NCI-H1436 (cell line): ENCODE measurements at places on chromosomes 11 and 22.

- DNase-seq: no peak
Observed at GRCh38 chr11:65843811-65844210, 10.0 kb downstream of the SNX32 start.

DNA sequence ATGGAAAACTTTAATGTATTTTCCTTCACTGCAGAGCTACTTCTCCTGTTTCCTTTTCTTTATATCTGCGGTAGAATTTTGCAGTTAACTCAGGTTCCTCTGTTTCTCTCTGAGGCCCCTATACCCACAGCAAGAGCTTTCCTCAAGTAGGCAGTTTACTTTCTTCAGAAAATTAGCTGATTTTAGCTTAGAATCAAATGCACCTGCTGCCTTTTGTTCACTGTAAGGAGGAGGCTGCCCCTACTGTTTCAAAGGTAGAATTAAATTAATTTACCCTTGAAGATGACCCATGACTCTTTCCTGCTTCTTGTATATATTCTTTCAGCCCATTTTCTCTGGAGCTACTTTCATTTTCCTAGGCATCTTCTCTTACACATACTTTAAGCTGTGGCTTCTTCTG lies 68.7 kb upstream of the GDPD4 start:
- DNase-seq: no peak

DNA sequence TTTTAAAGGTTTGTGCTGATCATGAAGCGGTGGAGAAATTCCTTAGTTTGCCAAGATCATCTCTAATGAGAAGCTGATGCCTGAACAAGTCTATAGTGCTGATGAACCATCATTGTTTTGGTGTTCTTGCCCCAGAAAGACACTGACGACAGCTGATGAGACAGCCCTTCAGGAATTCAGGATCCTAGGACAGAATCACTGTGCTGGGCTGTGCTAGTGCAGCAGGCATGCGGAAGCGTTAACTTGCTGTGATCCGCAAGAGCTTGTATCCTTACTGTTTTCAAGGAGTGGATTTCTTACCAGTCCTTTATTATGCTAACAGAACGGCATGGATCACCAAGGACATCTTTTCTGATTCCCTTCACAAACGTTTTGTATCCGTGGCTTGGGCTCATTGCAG lies 104.1 kb downstream of the TBC1D22A start:
- no peak for DNase-seq

- DNase-seq: no peak
Observed at GRCh38 chr11:63537293-63538101, 889 bp downstream of the PLAAT4 start.

DNA sequence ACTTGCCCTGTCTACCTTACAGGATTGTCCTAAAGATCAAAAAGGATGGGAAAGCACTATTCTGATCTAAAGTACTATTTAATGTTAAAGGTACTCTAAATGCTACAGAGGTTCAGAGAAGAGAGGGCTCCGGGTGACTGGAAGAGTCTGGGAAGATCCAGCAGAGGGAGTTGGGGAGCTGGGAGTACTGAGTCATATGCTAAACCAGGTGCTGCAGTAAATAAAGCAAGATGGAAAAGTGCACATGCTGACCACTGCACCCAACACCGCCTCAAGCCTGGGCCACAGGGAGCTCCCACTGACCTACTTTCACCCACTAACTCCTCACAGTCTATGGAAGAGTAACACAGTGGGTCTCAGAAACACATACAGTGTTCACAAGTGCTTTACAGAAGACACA lies 49.3 kb downstream of the WT1 start:
- no peak for DNase-seq

DNA sequence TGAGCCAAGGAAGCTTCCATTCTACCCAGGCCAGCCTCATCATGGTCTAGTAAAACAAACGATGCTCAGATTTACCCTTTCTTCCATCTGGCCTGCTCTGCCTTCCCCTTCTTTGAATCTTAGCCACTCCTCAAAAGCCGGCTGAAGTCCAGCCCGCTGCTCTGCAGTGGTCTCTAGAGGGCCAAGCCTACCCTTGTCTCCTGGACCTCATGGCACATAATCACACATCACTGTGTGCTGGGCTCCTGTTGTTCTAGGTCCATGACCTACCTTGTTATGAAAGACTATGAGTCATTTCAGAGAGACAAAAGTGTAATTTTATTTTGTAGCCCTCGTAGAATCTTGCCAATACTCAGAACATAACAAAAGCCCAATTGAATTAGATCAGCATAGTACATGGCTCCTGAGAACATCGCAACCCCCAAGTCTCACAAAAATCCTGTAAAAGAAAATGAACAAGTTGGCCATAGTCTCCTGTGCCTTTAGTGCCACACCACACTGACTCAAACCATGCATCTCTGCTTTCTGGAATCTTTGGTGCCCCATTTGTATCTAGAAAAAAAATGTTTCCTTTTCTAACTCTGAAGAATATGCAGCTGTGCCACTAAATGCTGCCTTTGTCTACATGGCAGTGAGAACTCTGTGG lies 192.7 kb downstream of the OPCML start:
- no peak for DNase-seq

GRCh38 chr11:73728000-73728399 lies 32.9 kb downstream of the RAB6A start:
- DNase-seq: no peak
